Urothelium cell line (cell line): ENCODE measurements at places on chromosomes 3 and 15.
A peak's percentile ranks its signal among the peaks of the same experiment; 100 is the strongest.

- DNase-seq = no peak
Observed at GRCh38 chr3:28917895-28918475, 362.9 kb upstream of the RBMS3 start.

DNA sequence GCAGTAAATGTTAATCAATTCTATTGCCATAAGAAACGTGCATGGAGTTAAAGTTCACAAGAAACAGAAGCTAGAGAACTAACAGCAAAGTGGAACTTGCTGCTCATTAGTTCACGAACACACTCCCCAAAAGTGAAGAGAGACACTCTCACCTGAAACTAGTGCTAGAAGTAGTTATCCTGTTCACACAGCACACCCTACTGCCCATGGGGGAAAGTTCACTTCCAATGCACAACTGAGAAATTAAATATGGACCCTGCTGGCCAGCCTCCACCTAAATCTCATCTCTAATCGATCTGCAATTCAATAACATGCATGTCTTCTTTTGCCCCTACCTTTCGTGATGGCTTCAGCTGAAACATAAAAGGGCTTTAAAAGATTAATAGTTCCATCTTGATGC, 39.4 kb upstream of the FRMD4B start:
- DNase-seq = peak; percentile 28

- DNase-seq = no peak
Observed at GRCh38 chr15:67641453-67641852, 99.0 kb downstream of the MAP2K5 start.

GRCh38 chr3:73478858-73479257, 145.9 kb downstream of the PDZRN3 start:
- DNase-seq = no peak

- no peak for DNase-seq
Observed at GRCh38 chr15:92989470-92989869, 89.3 kb downstream of the CHD2 start.

- DNase-seq = no peak
Observed at GRCh38 chr3:14162178-14162577, 16.2 kb downstream of the XPC start.

- no peak for DNase-seq
Observed at GRCh38 chr15:57552678-57553334, 38.9 kb upstream of the MYZAP start.
